Epithelial cell of alveolus of lung (primary cell): ENCODE measurements at places on chromosomes 5 and 9. TPM values are rescaled to one million over a fixed set of nuclear protein-coding genes. Genes with fewer than 3 reads are reported as not detected.

Gene N4BP3
- 1.6 and 2.8 TPM in 2 replicates for total RNA-seq

Gene ZFP2
- 0.39 and 2.2 TPM in 2 replicates for total RNA-seq

Gene TAF11L10
- total RNA-seq, result not detected in 2 replicates

Gene LPAR1
- total RNA-seq, result 49.5 and 116 TPM in 2 replicates

Gene SELENOP
- total RNA-seq, result 11.5 and 335 TPM in 2 replicates

Gene SLC1A3
- total RNA-seq, result 4.0 and 12.4 TPM in 2 replicates

Gene DMGDH
- 0.72 and 1.2 TPM in 2 replicates for total RNA-seq

Gene RGS7BP
- under 0.01 TPM in 1 of 2 replicates, not detected in the other for total RNA-seq

Gene SPATA31C1
- not detected in 2 replicates for total RNA-seq

Gene SPATA31D4
- total RNA-seq, result not detected in 2 replicates

Gene PCA3
- not detected in 2 replicates for total RNA-seq

Gene LRRC70
- total RNA-seq, result 0.24 and 0.26 TPM in 2 replicates

Gene CYSRT1
- under 0.01 and 1.9 TPM in 2 replicates for total RNA-seq
